GM23248 (cell line): ENCODE measurements at places on chromosomes 4 and X. TPM values are rescaled to one million over a fixed set of nuclear protein-coding genes. Genes with fewer than 3 reads are reported as not detected.

GRCh38 chr4:81631958-81632441, 160.3 kb upstream of the RASGEF1B start:
- peak; percentile 92 for DNase-seq

- peak; percentile 91 for DNase-seq
Observed at GRCh38 chr4:77036206-77036605, 39.6 kb downstream of the CCNI start.

DNA sequence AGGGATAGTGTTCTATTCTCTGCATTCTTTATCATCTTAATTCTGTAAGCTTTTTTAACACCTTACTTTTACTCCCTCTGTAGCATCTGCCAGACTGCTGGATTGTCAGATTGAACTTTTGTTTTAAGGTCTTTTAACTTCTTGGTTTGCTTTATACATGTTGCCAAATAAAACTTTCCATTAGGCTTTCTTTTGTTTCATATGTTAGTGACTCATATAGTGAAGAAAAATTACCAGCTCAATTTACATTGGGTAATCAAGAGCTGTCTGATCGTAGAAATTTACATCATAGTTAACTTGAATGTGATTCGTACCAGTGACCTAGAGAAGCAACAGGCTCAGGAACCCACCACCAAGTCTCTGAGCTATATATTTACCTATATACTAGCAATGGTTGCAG, 28.5 kb upstream of the KLHL4 start:
- DNase-seq: no peak

GRCh38 chr4:144658903-144659302, 12.9 kb downstream of the HHIP start:
- no peak for DNase-seq

GRCh38 chrX:109855501-109855900, 122.4 kb upstream of the ACSL4 start:
- DNase-seq: no peak

The PPP1R2C gene
- not detected in 2 replicates for total RNA-seq

- DNase-seq: no peak
Observed at GRCh38 chr4:16016536-16016935, 53.6 kb upstream of the FGFBP2 start.

The UGT2A1 gene
- total RNA-seq: not detected in 2 replicates

The TLR2 gene
- total RNA-seq: not detected in 2 replicates

The ADGRL3 gene
- total RNA-seq: not detected in 2 replicates
